ENCODE measurements at places on chromosomes 13 and 19.
A peak's percentile ranks its signal among the peaks of the same experiment; 100 is the strongest.

DNA sequence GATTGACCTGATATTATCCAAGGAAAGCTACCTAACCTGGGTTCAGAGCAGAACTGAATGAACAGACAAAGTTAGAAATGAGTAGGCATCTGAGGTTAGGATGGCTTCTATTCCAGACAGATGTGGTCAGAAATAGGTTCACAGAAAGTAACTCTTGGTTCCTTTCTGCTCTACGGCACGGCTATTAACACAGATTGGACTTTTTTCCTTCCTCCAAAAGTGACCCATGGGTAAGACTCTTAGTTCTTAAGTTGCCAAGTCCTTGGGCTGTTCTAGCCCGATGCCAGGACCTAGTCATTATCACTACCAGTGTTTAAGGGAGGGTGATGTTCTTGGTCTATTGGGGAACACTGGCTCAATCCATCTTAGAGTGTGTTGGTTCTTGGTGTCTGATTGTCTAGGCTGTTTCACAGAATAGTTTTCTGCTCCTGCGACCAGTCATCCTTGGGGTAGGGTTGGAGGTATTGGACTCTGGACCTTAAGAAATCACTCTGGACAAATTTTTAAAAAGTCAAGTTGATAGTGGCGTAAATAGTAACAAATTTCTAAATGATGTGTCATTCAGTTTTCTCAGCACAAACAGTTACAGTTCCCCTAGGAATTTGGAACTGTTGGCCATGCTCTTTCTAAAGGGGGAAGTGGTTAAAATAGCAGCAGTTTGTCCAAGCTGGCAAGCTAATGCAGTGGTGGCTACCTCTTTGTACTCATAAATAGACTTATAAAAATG lies 60.1 kb upstream of the MYCBP2 start:
- DNase-seq = no peak

GRCh38 chr13:112859128-112859816 lies 109.7 kb upstream of the MCF2L start:
- DNase-seq = no peak

- no peak for DNase-seq
Measured at GRCh38 chr19:30969591-30969990, 379.6 kb downstream of the TSHZ3 start.

GRCh38 chr13:76828316-76828741 lies 57.9 kb downstream of the KCTD12 start:
- DNase-seq = no peak

DNA sequence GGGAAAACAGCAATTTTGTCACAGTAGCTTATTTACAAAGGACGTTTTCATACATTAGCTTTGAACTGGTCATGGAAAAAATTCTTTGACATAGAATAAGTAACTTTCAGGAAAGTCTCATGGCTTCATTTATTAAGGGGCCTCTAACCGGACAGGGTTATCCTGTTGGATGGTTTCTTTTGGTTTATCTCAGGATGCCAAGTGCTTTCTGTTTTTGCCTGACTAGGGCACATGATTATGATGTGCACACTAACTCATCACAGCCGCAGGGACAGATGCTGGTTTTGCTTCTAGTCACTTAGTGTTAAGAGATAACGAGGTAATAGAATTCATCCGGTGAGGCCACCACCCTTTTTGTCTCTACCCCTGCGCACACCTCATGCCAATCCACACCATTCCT lies 53.0 kb downstream of the TGDS start:
- no peak for DNase-seq

GRCh38 chr13:75847588-75847987 lies 211.5 kb downstream of the LMO7 start:
- no peak for DNase-seq

GRCh38 chr19:4267101-4267900 lies 11.8 kb upstream of the SHD start:
- DNase-seq = peak; percentile 27

DNA sequence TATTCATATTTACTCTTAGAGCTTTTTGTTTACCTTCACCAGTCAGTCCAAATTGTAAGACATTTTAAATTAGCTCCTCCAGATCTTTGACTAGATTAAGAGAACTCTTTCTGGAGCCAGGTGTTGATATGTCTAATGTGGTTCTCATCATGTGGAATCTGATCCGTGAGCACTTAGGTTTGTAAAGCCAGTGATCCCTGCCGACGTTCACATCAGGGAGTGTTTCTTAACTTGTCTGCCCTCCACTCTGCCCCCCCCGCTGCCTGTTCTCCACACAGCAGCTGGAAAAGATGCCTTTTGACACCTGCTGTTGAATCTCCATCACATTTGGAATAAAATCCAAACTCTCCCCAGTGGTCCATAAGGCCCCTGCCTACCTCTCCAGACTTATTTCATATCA lies 17.7 kb downstream of the METTL21C start:
- DNase-seq = no peak

- DNase-seq = no peak
Measured at GRCh38 chr13:95003019-95003813, 290.9 kb upstream of the SOX21 start.

DNA sequence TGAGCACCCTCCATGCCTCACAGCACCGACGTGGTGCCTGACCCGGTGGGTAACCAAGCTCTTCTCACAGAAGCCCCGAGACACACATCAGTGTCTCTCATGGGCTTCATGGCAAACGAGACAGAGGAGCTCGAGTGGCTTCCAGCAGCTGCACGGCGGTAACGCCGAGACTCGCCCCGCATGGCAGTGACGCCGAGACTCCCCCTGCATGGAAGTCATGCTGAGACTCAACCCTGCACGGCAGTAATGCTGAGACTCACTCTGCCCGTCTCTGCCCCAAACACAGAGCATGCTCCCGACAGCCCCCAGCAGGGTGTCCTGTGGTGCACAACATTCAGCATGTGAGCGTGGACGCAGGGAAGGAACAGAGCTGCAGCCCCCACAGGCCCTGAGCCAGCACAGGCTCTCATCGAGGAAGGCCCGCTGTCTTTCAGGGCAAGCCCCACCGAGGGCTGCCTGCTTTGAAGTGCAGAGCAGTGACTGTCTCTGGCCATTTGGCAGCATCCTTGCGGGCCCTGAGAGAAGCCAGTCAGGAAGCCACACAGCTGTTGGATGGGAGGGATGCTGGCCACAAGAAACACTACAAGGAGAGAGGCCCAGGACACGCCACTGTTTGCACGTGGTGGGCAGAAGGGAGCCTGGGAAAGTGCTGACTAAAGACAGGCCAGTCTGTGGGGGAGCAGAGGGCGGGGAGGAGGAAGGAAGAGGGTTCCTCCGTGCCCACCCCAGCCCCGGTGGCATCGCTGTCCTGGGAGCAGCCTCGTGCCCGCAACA lies 9.5 kb downstream of the GAS6 start:
- DNase-seq = no peak

GRCh38 chr13:85377783-85378182 lies 421.4 kb downstream of the SLITRK6 start:
- DNase-seq = no peak

DNA sequence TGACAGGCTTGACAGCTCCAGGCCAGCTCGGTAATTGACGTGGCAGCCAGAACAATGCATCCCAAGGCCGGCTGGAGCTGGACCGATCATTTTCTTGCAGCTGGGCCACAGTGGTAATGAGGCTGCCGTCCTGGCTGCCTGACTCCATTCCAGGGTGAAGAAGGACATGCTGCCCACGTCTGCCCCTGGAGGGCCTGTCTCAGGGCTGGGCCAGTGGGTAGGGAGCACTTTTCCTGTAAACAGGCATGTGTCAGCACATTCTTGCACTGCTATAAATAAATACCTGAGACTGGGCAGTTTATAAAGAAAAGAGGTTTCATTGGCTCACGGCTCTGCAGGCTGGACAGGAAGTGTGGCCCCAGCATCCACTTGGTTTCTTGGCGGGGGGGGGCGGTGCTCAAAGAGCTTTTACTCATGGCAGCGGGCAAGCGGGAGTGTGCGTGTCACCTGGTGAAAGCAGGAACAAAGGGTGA lies 38.1 kb upstream of the KCTD15 start:
- DNase-seq = no peak

DNA sequence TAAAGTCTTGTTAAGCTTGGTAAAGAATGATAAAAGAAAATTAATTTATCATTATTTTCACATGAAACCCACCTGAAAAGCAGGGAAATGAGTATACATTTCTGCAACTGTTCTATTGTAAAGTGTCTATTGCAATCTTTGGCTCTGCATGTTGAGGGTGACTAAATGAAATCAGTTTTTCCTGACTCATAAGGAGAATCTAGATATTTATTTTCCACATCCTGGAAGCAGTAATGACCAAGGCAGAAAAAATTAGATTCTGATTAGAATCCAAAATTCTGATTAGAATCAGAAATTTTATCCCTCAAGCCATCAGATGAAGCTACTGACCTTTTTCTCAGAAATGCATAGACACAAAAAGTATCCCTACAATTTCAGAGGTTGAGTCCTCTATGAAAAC lies 178.4 kb downstream of the MYO16 start:
- DNase-seq = no peak

DNA sequence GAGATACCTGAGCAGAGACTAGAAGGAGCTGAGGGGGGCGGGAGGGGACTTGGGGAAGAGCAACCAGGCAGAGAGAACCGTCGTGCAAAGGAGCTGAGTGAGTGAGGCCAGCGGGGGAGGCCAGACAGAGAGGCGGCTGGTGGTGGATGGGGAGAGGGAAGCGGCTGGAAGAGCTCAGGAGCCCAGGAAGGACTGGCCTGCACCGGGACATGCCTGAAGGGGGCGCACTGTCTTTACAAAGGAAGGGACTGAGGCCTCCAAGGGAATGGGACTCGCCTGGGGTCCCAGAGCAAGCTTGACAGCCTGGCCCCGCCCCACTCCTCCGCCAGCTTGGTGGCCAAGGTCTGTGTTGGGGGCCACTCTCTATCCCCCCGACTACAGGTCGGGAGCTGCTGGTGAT lies 14.9 kb downstream of the ONECUT3 start:
- no peak for DNase-seq

DNA sequence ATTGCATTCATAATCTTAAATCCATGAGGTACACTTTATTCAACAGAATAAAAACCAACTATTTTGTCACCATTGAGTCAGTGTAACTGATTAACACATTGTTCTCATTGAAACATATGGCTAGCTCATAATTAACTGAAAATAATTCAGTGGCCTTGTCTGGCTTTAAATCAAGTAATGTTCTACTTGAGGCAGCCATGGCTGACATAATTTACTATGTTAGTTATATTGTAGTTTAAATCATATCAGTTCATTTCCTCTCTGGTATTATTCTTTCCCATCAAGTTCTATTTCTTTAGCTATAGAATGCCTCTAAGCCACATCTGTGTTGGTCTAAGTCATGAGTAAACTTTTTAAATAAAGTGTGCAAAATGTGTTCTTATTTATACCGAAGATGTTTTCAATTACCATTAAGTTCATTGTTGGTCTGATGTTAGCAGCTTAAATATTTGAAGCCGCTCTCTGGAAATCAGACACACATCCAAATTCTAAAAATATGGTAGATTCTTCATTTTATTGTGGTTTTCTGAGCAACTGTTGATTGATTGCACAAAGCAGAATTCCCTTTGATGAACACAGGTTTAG lies 393.7 kb downstream of the GPC6 start:
- no peak for DNase-seq

DNA sequence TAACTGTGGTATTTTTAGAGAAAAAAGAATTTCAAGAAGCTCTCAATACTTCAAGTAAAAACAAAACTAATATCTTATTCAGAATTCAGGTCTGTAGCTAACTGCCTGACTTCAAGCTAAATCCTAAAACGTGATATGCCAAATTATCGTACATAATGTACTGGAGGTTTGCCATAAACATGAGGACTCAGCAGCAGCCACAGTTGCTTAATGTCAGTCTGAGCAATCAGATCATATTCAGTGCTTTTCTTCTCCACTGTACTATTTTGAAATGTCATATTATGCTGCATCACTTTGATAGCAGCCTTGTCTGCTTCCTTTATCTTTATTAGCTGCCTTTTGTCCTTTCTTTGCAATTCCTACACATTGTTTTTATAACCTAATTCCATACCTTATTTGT lies 265.1 kb upstream of the EDNRB start:
- no peak for DNase-seq

DNA sequence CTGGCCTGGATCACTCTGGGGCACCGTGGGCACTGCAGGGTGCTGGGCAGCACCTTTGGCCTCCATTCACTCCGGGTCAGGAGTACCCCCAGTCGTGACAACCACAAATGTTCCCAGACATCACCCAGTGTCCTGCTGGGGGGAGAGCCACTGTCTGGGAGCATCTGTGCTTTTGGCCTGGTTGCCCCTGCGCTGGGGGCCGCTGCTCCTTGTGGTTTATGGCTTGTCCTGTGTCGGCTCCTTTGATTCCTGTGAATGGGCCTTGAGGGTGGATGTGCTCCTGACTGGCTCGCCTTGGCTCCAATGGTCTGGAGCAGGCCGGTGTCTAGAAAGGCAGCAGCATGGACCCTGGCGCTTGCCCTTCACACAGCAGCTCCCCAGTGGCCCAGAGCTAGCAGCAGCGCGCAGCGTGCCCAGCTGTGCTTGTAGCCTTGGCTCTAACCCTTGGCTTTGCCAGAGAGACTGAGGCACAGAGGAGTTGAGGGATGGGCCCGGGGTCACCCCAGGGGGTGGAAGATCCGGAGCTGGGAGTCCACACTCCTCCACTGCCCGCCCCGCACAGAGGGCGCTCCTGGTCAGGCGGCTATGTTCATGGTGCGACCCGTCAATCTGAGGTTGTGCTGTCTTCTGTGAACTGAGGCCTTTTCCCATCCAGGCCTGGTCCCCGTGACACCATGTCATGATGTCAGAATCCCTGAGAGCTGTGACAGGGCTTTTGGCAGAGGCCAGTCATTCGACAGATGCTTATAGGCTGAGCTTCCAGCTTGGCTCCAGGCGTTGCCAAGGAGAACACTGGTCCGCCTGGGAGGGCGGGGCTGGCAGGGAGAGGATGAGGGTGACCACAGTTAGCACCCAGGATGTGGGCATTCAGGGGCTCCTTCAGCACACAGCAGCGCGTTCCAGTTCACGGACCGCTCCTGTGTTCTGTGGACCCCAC lies 4.1 kb downstream of the DAZAP1 start:
- no peak for DNase-seq

DNA sequence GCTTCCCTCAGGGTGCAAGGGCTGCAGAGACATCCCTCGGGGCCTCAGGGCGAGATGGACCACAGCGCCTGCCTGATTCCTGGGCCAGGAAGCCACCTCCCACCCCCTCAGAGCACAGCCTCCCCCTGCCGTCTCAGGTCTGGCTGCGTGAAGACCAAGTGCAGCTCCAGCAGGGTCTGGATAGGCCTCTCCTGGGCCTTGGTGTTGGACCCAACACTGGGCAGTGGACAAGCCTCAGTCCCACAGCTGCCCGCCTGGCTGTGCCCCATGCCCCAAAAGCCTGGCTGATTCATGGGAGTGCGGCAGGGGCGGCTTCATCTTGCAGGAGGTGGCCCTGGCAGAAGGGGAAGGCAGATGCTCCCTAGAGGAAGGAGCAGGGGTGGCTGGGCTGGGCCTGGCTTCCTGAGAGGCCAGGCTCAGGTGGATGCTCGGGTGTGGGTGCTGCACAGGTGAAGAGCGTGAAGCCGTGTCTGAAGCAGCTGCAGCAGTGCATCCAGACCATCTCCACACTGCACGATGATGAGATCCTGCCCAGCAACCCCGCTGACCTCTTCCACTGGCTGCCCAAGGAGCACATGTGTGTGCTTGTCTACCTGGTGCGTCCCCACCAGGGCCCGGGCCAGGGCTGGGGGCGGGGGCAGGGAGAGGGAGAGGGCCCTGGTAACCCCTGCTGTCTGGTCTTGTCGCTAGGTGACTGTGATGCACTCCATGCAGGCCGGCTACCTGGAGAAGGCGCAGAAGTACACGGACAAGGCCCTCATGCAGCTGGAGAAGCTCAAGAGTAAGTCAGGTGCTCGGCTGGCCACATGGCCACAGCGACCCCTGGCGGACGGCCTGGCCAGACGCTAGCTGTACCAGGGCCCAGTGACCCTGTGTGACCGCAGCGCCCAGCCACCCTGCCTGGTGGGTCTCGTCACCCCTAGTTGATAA lies 21.7 kb downstream of the MAU2 start:
- no peak for DNase-seq

- no peak for DNase-seq
Measured at GRCh38 chr19:6209233-6209632, 70.5 kb downstream of the MLLT1 start.
